Naive thymus-derived CD8-positive, alpha-beta T cell (primary cell): ENCODE measurements at places on chromosomes 16 and 17. TPM values are rescaled to one million over a fixed set of nuclear protein-coding genes. Genes with fewer than 3 reads are reported as not detected.

The MT1F gene
- 18.9 TPM for total RNA-seq

The ADAM11 gene
- total RNA-seq, result 0.93 TPM

The ESRP2 gene
- total RNA-seq, result 0.36 TPM

The RECQL5 gene
- total RNA-seq, result 76.0 TPM

The KRTAP2-3 gene
- not detected for total RNA-seq

- no peak for DNase-seq
These were observed 4.4 kb downstream of the CRLF3 start for GRCh38 chr17:30819971-30820705.

GRCh38 chr16:14447783-14448182, 182.3 kb downstream of the PARN start:
- DNase-seq, result no peak

GRCh38 chr16:49581630-49582298, 208.2 kb downstream of the C16orf78 start:
- DNase-seq, result no peak
